ENCODE measurements at places on chromosomes 2 and 18.

DNA sequence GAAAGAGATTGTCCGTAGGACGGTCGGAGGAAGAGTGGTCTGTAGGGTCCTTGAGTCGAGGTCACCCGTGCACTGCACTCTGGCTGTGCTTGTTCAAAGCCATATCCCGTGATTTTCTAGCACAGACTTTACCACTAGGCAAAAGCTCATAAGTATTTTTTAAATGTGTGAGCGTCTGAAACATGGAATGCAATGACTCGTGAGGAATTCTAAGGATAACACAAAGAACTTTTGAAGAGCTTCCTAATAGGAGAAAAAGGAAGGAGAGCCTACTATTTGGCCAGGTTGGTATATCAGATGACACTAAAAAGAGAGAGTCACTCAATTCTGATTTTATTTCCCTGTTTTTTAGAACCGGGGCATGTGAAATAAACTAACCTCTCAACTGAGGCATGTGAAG lies 68.3 kb downstream of the CD28 start:
- peak; percentile 63 for DNase-seq

DNA sequence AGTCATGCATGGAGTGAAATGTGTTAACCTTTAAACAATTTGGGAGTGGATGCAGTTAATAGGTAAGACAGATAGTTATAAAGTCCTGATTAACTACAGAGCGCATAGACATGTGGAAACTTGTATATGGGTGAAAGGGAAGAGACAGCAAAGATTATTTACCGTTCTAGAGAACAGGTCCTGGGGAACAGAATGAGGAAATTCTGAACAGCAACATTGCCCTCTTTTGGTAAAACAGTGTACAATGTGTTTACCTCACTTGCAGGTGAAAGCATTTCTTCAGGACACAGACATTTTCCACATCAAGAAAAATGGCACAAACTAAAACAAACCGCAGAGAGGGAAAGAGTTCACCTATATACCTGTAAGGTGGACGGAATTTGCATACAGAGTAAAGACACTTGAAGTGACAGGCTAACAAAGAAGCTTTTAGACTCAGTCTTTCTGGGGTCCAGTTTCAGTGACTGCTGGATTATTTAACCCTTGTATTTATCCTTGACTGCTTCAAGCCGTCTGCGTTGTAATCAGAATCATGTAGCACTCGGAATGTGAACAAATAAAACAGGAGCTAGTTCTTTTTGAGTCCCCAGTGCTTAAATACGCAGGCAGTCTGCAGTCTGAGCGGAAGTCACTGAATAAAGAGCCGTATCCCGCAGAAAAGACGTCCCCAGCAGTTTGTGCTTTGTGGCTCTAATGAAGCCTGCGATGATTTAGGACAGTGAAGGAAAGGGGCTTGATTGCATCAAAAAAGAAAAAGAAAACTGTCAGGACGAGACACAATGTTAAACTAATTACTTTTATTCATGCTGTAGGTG lies 364.8 kb upstream of the GALNT5 start:
- DNase-seq: peak; percentile 42

DNA sequence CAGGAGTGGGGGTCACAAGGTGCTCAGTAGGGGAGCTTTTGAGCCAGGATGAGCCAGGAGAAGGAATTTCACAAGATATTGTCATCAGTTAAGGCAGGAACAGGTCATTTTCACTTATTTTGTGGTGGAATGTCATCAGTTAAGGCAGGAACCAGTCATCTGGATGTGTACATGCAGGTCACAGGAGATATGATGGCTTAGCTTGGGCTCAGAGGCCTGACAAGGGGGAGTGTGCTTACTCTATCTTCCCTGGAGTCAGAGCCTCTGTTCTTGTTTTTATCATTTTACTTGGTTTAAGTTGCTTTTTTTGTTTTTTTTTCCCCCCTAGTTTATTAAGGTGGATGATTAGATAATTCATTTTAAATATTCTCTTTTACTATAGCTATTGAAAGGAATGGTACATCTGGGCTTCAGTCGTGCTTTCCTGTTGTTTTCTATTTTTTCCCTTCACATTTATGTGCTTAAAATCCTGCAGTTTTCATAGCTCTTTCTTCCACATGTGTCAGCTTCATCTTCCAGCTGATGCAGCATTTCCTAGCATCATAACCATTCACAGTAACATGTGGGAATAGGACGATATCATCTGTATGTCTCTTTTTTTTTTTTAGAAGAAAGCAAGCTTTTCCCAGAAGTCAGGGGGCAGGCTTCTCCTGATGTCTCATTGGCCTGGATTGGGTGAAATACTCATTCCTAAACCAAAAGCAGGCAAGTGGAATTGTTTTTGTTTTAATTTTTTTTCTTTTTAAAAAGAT lies 15.4 kb downstream of the ZNF396 start:
- DNase-seq: no peak

GRCh38 chr18:9287036-9287435 lies 47.5 kb upstream of the TWSG1 start:
- no peak for DNase-seq

DNA sequence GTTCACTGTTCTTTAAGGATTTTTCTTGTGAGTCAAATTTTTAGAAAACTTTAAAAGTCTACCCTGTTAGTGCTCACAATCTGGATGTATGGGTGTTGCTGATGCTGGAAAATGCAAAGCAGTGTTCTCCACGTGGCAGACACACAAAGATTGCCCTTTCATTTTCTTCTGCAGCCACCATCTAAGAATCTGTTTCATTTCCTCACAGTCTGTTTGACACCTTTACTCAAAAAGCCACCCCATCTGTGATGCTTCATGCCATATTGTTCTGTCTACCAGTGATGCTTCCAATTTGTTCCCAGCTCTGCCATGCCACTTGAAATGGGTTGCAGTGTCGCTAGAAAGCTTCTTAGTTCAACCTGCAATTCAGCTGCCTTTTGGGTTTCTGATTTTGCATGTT lies 464.2 kb upstream of the UBE2E3 start:
- no peak for DNase-seq

GRCh38 chr2:37934591-37935513 lies 9.8 kb downstream of the RMDN2 start:
- DNase-seq: no peak

GRCh38 chr2:71298914-71299313 lies 32.7 kb upstream of the ZNF638 start:
- DNase-seq: no peak

DNA sequence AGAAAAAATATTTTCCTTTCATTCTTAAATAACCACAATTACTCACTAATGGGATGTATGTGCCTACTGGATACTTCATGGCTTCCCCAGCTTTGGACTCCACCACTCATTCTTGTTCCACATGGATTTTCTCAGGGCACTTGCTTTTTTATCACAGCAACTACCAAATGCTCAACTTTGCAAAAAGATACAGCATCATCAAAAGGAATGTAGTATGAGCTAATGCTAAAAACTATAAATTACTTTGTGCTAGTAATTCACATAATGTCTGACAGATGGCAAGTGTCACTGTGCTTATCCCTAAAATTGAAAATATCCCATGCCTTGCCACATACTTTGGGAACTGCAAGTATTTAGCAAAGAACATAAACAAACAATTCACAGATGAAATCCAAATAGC lies 130.4 kb upstream of the ZFP36L2 start:
- peak; percentile 69 for DNase-seq

- DNase-seq: peak; percentile 76
These were observed 19.0 kb upstream of the IGFBP5 start for GRCh38 chr2:216714376-216714775.

DNA sequence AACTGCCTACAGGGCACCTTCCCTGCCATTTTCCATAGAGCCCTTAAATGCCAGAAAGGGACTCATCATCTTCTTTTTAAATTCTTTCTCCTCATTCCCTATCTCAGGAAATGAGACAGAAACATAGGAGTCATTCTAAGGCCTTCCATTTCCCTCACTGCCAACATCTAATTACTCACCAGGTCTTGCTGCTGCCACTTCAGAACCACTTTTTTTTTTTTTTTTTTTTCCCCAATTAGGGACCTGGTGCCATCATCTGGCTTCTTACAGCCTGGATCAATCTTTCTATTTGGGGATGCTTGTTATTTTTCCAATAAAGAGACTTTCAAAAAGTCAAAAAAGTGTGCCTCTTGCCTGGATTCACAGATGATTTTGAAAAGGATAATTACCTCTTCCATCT lies 373.4 kb downstream of the LPIN1 start:
- DNase-seq: peak; percentile 48

DNA sequence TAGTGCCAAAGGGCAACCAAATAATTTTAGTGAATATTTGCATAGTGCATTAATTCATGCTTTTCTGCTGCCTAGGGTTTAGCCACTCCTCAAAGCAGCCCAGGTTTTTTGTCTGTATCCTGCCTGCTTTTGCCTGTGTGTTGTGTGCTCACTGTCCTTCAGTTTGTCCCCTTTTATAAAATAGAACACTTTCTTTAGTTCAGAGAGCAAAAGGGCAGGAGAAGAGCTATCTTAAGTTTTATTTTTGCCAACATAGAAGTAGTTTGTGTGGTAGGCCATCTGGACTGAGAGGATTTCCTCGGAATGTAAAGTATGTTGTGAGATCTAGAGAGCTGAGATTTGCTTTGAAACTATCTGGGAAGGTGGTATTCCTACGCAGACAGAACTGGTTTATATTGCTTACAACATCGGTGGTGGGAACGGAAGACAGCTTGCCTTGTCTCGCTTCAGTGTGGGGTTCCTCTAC lies 64.9 kb downstream of the EML4 start:
- DNase-seq: peak; percentile 77

DNA sequence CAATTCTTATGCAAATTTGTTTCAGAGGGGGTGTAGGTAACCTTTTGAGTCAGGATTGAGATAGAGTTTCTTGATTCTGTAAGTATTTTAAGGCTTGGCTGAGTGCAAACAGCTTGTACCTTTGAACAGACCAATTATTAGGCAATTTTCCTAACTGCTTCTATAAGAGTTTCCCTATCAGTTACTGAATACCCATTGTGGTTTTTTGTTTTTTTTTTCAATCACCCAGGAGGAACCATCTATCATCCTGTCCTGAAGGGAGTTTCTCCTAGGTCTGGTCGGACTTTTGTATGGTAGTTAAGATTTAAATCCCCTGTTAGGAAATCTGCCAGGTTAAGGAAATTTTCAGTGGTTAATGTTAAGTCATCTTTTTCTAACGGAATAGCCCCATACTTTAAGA lies 319.4 kb upstream of the SLC39A10 start:
- no peak for DNase-seq

DNA sequence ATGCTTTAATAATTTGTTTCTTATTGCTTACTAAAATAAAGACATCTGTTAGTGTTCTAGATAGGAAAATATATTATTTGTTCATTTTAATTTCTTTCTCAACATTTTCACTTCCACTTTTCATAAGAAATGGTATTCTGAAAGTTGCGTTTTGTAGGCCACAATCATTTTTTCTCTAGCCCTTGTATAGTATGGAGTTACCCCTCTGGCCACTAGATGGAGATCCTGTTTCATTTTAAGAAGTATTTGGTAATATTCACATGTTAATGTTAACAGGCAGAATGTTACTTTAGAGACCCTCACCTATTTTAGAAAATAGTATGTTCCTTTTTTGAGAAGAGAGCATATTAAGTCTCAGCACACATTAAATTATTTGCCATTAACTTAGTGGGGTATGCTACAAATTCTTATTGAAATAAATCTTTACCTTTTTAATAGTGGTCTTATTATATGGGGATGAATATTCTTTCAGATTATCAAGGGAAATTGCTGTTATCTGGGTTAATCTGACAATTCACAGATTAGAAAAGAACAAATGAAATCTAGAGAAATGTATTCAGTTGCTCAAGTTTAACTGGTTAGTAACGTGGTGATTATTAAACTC lies 73.9 kb upstream of the TTC27 start:
- peak; percentile 41 for DNase-seq

- DNase-seq: no peak
These were observed 274.0 kb downstream of the NDUFA10 start for GRCh38 chr2:239750929-239751678.

GRCh38 chr2:190575263-190575662 lies 40.7 kb upstream of the NEMP2 start:
- no peak for DNase-seq

GRCh38 chr2:20050646-20051531 lies 539 bp downstream of the LAPTM4A start:
- peak; percentile 60 for DNase-seq

DNA sequence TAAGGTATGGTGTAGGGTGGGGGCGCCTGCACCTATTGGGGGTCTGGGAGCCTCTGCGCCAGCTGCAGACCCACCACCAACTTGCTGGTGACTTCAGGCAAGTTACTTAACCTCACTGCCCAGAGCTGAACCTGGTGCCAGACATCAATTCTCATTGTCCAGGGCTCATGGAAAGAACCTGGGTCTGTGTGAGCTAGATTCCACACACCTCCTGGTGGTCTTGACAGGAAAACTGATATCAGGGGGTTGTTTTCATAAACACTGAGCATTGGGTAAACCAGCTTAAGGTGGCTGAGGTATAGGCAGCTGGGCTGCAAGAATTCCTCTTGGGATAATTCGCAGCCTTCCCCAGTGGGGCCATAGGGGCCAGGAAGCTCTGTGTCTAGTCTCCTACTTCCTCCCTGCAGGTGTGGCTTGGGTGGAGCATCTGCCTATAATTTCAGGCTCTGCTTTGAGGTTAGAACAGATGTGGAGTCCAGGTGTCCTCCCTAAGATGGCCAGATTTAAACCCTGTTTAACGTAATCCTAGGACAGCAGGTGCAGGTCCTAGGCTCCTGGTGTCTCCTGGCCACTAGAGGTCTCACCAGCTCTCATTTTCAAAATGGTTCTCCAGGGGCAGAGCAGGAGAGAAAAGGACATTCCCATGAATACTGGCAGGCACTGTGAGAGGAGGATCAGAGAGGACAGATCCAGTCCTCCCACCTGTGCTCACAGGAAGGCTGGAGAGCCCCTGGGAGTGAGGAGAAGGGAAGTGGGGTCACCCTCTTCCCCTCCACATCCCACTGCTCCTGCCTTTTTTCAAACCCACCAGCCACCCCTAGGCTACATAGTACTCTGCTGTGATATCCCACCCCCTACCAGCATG lies 100.4 kb upstream of the SMAD2 start:
- DNase-seq: peak; percentile 43

GRCh38 chr2:96882230-96882629 lies 12.3 kb upstream of the SEMA4C start:
- no peak for DNase-seq

- peak; percentile 62 for DNase-seq
These were observed 323.4 kb upstream of the SLC14A2 start for GRCh38 chr18:45291621-45292615.

- DNase-seq: no peak
These were observed 400.5 kb upstream of the RAB12 start for GRCh38 chr18:8208716-8209115.

DNA sequence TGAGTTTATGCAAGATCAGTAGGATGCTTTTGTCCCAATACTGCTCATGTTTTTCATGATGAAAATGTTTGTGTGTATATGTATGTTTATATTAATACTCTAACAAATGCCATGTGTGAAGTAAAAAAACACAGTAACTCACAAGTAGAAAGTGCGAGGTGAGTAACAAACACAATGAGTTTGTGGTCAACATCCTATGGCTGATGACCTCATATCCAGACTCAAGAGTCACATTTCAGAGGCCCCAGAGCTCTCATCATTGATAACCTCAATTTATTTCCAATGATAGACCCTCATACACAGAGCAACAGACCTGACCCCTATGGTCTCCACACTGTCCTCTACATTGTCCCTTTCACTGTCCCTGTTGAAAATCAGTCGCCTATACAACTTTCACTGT lies 34.5 kb downstream of the ZNF519 start:
- no peak for DNase-seq

- peak; percentile 80 for DNase-seq
These were observed 50.5 kb downstream of the MRPL35 start for GRCh38 chr2:86249579-86250391.

GRCh38 chr2:169189132-169189531 lies 119.8 kb downstream of the DHRS9 start:
- DNase-seq: no peak

- DNase-seq: peak; percentile 17
These were observed 69.7 kb downstream of the NCK2 start for GRCh38 chr2:105814291-105814940.

GRCh38 chr18:6778459-6779247 lies 49.1 kb downstream of the ARHGAP28 start:
- no peak for DNase-seq

Data from fibroblast of skin of abdomen (primary cell).